ENCODE measurements at places on chromosomes 12 and 14.
A peak's percentile ranks its signal among the peaks of the same experiment; 100 is the strongest.

GRCh38 chr12:67681105-67681778, 32.7 kb downstream of the DYRK2 start:
- DNase-seq, result no peak

DNA sequence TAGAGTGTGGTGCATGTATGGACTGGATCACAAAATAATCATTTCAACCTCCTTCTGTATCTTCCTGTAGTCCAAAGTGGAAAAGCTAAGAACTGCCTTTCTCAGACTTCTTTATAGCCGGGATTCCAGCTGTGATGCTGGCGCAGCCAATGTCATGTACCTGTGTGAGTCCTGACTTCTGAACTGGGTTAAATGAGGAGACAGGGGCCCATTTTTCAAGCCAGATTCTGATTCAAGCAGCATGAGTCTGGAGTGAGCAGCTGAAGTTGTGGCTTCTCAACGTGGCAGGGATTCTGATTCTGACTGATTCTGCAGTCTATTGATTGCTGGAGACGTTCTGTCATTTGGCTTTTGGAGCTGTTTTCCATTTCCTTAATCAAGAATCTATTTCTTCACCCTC, 111.2 kb downstream of the ST8SIA1 start:
- DNase-seq, result no peak

DNA sequence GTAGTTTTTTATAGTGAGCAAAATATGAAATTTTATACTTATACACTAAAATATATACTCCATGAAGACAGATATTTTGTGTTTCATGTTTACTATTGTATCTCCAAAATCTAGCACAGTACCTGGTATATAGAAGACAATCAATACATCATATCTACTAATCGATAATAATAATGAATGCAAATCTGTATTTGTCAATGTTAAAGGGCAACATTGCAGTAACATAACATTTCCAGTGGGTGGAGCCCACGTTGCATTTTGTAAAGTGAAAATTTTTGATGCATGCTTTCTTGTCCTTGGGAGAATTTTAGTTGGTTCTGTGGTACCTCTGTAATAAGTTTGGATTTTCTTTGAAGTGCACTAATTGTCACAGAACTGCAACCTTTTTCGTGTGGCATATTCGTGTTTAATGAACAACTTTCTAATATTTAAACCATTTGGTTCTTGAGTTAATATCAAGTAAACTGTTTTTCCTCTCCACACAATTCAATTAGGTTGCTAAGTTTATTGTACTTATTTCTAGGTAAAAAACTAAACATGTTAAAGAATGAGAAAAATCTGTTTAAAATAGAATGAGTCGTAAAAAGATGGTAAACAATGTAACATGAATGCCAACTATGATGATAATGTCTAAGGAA, 47.4 kb downstream of the AVPR1A start:
- peak; percentile 15 for DNase-seq

GRCh38 chr14:36971263-36971855, 201.0 kb downstream of the SLC25A21 start:
- no peak for DNase-seq

GRCh38 chr14:87989221-87989955, 3.6 kb downstream of the GALC start:
- no peak for DNase-seq

GRCh38 chr12:132108211-132108832, 35.8 kb downstream of the DDX51 start:
- peak; percentile 33 for DNase-seq

DNA sequence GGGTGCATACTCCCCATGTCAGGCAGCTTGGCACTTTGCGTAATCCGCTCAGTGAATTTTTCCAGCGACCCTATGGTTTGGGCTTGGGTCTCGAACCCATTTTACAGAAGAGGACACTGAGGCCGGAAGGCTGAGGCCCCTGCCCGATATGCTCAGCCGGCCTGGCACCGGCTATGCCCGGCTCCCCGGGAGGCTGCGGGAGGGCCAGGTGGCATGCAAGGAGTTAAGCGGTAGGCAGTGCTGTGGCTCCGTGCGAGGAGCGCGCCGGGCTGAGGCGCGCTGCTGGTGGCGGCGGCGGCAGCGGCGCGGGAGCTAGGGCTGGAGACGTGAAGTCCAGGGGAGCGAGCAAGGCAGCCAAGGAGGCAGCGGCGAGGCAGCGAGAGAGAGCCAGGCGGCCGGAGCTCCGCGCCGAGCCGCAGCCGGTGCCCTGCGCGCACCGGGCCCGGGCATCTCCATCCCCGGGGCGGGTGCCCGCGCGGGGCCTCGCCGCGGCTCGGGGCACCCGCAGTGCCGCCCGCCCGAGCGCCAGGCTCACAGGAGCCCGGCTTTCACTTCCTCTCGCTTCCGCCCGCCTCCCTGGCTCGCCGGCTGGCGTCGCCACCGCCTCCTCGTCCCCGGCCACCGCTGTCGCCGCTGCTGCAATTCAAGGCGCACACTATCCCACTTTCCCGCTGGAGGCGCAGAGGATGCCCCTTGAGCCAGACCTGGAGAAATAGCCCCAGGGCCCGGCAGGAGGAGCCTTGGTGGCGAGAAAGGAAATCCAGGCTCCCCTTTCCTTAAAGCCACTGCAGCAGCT, at the start of gene WSCD2:
WSCD2 (plus strand) TSS at position 272 of the 796 bp plus-strand sequence. CDS start 66,545 bp downstream, outside the sequence.
- peak; percentile 57 for DNase-seq

DNA sequence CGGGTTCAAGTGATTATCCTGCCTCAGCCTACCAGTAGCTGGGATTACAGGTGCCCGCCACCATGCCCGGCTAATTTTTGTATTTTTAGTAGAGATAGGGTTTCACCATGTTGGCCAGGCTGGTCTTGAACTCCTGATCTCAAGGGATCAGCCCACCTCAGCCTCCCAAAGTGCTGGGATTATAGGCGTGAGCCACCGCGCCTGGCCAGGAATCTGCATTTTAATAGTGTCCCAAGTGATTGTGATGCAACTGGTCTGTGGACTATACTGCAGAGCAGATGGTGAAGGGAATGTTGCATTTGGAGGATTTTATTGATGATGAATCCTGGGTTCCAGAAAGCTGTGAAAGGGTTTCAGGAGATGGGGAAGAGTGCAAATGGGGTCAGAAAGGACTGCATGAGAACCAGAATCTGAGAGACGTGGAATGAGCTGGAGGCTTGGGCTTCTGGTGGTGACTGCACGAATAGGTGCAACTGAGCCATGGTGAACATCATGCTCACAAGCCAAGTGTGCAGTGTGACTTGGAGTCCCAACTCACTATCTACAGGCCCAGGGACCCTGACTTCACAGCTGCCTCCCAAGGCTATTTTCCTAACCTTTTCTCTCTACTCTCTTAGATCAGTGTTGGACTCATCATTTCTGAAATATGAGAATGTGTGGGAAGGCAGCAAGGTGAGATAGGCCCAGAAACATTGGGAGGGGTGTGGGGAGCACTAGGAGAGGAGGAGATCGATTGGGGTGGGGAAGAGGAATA, 4.5 kb downstream of the RPS26 start:
- no peak for DNase-seq

DNA sequence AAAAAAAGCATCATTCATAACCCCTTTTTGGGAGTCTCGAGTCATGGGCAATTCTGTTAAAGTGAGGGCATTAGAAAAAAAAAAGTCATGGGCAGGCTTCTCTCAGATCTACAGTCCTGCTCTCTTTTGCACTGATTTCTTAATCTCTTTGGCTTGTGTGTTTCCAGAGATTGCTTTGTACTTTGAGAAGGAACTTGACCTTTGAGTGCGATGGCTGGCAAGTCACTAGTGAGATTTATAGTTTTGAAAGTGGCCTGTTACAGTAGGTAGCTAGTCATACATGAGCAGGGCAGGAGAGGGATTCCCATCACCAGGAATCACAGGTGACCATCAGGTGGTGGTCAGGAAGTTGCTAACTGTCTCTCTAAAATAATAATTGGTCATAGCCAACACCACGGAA, 119.6 kb downstream of the KCNMB4 start:
- no peak for DNase-seq

- no peak for DNase-seq
Observed at GRCh38 chr14:102560458-102561261, 31.8 kb upstream of the RCOR1 start.

GRCh38 chr14:69101331-69101826, 51.5 kb downstream of the DCAF5 start:
- no peak for DNase-seq

DNA sequence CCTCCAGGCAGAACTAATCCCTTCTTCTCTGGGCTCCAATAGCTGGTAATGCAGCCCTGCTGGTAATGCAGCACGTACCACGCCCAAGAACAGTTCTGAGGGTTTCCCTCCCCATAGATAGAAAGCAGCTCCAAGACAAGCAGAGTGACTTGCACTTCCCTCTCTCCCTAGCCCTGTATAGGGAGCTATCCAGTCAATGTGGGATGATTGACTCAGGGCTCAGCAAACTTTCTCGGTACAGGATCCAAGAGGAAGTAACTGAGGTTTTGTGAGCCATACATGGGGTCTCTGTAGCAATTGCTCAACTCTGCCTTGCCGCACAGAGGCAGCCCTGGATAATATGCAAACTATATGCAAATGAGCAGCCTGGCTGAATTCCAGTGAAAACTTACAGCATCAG, 15.5 kb upstream of the FKBP4 start:
- DNase-seq, result no peak

GRCh38 chr14:53851394-53852090, 105.1 kb downstream of the BMP4 start:
- DNase-seq, result no peak

DNA sequence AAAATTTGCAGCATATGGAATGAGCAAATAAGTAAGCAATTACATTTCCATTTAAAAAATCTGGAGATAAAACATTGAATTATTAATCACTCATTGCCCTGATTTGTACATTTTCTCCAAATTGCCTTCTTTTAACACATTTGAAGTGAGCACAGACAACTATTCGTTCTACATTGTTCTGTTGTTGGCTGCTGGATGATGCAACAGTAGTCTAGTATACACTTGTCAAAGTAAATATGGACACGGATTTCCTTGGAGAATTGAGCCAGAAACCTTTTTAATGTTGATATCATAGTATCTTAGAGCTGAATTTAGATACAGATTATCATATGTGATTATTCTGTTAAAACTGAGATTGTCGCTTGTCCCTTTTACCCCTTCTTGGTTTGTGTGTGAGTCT, 188.2 kb downstream of the FUT8 start:
- DNase-seq, result no peak

DNA sequence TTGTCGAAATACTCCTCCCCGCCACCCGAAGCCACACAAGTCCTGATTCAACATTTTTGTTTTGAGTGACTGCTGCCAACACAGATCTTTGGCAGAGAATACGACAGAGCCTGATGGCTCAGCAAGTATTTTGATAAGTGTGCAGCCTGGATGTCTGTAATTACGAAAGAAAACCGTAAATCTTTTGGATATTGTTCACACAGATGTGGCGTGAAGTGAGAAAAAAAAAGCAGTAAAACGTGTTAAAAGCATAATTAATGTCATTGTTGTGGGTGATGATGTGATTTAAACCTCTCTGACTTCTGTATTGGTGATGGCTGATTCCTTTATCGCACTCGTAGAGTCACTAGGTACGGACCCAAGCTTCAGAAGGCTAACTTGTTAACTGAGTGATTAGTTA, 98.7 kb downstream of the PHETA1 start:
- no peak for DNase-seq

DNA sequence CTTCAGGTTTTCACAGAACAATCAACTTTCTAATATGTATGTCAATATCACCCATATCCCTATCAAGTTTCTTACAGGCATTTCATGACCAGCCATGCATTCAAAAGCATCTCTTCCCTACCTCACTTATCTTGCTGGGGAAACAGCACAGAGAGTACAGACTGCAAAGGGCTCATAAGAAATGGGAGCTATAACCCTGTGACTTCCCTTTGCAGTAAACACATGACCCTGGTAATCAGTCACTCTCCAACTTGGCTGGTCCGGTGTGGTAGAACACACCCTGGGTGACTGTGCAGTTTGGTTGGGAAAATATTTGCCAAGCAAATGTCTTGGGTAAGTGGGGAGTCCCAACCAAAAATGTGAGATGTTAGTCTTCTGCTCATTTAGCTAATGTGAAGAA, 49.4 kb upstream of the TMCC3 start:
- DNase-seq, result no peak

DNA sequence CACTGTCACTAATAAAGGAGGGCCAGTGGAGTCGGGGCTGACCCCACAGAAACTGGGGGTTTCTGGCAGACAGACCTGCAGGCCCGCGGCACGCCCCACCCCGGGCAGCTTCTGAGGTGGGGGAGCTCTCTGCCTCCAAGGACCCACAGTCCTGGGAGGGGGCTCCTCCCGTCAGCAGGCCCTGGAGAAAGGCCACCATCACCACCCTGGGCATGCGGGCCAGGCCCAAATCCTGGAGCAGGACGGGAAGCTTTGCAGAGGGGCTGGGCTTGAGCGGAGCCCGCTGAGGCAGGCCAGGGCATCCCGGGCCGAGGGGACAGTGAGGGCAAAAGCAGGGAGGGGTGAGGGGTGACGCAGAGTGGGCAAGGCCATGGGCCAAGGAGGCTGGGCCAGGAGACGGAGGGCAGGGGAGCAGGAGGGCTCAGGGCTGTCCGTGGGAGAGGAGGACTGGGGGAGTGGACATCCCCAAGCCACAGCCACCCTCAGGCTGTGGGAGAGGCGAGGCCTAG, 11.1 kb upstream of the GPR132 start:
- DNase-seq, result no peak

DNA sequence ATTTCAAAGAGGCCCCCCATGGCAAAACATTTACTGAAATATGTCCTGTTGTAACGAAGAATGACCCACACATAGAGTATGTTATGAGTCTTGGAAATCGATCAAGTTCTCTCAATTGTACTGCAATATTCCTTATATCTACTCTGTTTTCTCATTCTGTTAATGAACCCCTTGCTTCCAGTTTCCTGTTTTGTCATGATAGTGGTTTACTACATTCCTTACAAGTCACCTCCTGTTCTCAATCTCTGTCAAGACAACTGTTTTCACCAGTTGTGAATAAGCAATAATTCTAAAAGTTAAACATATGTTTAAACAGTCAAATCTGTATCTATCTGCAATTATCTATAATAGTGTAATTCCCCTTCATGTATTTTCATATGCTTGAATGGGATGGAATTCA, 16.4 kb upstream of the ARID2 start:
- no peak for DNase-seq

DNA sequence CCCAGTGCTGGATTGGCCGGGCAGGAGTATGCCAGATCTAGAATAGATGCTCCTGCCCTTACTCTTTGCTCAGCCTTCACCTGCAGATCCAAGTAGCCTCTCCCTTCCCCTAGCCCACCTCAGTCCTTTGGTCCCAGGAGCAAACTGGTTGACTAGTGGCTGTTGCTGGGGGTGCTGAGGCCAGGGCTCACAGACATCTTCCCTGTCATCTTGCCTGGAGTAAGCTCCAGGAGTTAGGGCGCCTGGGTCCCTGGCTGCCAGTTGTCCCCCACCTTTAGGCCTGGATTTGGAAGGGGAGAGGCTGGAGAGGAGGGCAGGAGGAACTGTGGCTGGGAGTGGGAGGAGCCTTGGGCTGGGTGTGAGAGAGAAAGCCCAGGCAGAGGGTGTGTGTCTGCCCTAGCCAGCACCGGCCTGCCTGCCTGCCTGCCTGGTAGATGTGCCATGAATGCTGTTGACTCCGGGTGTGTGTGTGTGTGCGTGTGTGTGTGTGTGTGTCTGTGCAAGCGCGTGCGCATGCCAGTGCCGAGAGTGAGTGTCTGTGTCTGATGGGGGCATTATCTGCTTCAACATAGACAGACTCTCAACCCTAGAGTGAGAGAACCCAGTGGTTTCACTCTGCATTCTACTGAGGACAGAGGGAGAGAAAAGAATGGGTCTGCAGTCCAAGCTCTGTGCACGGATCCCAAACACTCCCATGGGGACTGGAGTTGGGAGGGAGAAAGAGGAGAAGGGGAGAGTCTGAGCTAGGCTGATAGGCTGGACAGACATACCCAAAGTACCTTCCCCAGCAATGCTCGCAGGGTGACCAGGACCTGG, 845 bp upstream of the RARG start:
- DNase-seq, result no peak

All from NCI-H2107 (cell line).